Effector CD8-positive, alpha-beta T cell (primary cell): ENCODE measurements at places on chromosomes 4 and X.
A peak's percentile ranks its signal among the peaks of the same experiment; 100 is the strongest.

- no peak for DNase-seq
Measured at GRCh38 chr4:93157986-93158385, 670.6 kb upstream of the ATOH1 start.

- DNase-seq: no peak
Measured at GRCh38 chrX:135625995-135626394, 87.4 kb upstream of the CT45A1 start.

GRCh38 chr4:1961563-1961962, 47.2 kb downstream of the NELFA start:
- no peak for DNase-seq

DNA sequence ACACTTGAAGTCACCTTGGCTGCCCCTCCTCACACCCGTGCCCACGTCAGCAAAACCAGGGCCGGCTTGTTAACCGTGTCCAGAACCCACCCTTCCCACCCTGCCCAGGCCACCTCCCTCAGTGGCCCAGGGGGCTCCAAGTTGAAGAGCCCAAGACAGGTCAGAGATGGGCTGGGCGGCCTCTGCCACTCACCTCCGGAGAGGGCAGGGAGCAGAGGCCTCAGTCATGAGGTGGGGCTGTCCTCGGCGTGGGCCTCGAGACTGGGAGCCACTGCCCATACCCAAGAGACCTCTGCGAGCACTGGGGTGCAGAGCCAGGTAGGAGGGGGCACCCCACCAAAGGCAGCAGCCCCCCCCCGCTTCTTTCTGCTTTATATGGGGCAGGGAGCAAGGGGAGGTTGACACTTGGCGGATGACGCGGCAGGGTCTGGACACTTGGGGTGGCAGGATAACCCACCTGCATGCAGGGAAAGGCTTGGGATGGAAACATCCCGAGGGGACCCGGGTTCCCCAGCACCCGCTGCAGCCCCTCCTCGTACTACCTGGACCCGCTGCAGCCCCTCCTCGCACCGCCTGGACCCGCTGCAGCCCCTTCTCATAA, 38.0 kb upstream of the SPON2 start:
- no peak for DNase-seq

GRCh38 chrX:101395789-101396188, 5.0 kb downstream of the RPL36A start:
- no peak for DNase-seq

- no peak for DNase-seq
Measured at GRCh38 chr4:23887173-23887572, 2.7 kb downstream of the PPARGC1A start.

DNA sequence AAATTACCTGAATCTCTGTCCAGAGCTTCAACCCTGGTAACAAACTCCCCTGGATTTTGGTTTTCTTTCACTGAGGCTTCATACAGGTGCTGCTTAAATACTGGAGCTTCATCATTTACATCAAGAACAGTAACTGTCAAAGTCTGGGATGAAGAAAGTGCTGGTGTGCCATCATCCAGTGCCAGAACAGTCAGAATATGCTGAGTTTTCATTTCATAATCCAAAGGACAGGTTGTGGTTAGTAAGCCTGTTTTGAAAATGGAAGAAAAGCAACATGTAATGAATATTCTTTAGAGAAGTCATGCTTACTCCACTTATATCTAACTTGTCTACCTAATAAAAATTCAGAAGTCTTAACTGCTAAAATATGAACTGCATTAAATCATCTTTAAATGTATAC, 175.9 kb downstream of the DCHS2 start:
- no peak for DNase-seq

DNA sequence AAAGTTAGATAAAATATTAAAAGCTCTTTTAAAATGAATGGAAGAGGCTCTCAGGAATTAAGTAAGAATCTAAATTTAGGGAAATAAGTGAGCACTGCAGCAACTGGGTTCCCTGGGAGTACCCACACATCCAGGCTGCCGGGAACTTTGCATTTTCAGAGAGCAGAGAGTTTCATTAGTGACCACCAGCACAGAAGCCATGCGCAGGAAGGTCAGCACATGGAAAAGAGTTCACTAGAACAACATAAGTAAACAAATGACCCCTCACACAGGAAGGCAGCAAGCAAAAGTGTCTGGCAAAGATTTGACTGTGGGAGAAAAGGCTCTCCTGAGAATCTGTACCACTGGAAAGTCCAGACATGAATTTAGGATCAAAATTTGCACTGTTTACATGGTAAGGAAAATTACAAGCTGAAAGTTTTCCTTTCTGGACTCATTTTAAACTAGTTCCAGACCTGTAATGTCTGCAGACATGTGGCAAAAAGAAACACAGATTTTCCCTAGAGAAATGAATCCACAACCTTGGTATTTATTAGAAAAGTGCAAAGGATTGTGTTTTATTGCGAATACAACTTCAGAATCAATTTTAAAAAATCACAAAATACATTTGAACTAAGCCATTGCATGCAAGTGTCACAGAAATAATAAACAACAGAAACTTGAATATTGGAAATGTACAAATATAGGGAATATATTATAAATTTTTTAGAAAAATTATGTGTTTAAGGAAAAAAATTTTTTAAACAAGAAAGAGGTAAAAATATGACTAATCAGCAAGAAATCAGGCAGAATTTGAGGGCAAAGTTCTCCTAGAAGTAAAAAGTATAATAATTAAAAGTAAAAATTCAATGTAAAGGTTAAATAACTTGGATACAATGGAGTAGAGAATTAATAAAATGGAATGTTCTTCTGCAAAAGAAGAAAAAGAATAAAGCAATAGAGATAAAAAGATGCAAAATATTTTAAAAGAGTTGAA, 18.4 kb upstream of the MYOZ2 start:
- no peak for DNase-seq

- no peak for DNase-seq
Measured at GRCh38 chr4:128846063-128846462, 36.6 kb downstream of the JADE1 start.

- no peak for DNase-seq
Measured at GRCh38 chr4:153969542-153969941, 180.7 kb upstream of the SFRP2 start.

GRCh38 chr4:169236873-169237626, 33.7 kb downstream of the SH3RF1 start:
- DNase-seq: no peak

DNA sequence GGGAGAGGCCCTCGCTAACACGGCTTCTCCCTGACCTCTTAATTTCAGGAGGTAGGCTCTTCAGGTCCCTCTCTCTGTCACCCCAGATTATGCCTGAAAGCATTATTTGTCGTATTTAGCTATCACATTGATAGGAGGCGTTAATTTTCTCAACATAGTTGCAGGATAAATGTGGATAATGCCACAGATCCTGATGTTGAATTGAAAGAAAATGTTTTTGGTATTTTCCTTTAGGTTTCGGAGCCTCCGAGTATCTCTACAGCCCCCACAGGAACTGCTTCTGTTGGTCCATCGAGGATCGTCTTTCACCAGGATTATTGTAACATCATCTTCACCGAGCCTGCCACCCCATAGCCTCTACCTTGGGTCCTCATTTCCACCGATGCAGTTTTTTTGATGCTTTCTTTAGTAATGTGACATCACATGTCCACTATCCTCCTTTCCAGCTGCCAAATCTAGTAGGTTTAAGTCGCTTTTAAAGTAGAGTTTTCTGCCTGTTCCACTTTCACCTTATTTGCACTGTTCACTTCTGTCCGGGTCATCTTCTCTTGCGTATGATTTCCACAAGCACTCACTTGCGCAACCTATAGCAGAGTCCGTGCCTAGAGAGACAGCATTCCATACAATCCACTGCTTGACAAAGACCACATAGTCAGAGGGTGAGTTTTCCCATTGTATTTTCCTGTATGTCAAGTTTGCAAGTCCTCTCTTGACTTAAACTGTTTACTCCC, 665 bp downstream of the TIGD2 start:
- DNase-seq: no peak

- DNase-seq: no peak
Measured at GRCh38 chr4:16665942-16666551, 232.4 kb downstream of the LDB2 start.

DNA sequence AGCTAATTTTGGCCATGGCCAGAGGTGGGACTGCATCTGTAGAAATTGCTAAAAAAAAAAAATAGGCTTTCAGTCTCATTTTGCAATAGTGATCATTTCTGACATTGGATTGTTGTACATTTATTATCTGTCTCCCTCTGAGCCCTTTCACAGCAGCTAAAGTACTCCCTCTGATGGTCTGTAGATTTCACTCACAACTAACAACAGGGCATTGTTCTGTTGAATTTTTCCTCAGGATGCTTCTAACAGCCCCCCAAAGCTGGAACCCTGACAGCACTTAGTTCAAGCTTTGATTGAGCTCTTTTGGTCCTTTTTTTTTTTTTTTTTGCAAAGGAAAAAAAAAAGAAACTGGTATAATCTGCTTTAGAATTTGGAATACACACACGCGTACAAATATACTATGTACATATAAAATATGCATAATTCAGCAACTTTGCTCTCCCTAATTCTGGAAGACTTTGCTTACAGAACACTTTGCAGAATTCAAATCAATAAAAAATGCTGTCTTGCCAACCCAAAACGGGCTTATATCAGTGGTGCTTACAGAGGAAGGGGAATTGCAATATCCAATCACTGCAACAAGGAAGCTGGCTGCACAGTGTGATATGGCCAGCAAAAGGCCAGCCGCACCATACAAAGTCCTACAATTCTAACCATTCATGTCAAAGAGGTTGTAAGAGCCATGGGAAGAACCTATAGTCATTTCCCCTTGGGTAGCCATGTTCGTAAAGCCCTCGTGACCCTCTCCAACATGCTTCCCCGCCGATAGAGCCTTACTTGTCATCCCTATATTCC, 406.4 kb downstream of the SMARCA1 start:
- DNase-seq: no peak

GRCh38 chr4:100953616-100954015, 393.7 kb downstream of the PPP3CA start:
- no peak for DNase-seq

DNA sequence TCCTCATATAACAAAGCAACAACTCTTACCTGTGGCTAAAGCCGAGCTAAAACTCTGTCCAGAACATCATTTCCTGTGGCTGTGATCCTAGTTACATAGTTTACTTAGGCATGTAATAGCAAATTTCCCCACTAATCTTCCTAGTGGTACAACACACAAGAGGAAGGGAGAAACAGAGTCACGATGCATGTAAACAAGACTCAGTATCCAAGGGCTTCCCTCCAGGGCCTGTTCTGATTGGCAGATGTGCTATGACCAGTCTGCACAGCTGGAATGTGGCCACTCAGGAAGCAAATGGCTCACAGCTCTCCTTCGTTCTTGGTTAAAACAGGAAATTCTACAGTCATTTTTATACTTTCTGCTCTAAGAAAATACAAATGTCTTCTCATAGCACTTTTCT, 49.2 kb upstream of the PRSS48 start:
- DNase-seq: no peak

DNA sequence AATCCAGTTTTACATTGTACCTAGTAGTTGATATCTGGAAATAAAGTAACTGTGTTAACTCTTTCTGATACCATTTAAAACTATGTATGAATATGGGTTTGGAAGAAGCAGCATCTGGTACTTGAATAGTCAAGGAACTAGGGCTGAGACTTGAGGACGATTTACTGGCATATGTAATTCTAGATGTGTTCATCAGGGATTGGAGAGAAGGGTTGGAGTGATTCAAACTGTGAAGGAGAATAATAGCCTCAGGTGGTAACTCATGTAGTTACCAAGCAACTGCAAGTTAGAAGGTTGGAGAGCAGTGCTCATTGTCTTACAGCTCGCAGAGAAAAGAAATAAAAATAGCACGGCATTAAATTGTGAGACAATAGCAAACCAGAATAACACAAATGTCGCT, 29.5 kb upstream of the TXLNG start:
- no peak for DNase-seq

GRCh38 chr4:53809816-53810215, 218.5 kb upstream of the LNX1 start:
- DNase-seq: no peak

DNA sequence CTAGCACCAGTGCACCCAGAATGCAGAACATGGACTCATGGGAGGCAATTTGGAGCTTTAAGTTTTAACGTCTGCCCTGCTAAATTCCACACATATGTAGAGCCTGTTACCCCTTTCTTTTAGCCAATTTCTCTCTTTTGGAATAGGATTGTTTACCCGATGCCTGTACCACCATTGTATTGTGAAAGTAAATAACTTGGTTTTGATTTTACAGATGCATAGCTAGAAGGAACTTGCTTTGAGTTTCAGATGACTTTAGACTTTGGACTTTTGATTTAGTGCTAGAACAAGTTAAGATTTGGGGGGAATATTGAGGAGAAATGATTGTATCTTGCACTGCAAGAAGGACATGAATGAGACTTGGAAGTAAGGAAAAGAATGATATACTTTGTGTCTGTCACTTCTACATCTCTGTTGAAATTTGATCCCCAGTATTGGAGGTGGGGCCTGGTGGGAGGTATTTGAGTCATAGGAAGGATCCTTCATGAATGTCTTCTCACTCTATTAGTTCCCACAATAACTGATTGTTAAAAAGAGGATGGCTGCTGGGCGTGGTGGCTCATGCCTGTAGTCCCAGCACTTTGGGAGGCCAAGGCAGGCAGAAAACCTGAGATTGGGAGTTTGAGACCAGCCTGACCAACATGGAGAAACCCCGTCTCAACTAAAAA, 794.8 kb upstream of the LCORL start:
- DNase-seq: no peak

- no peak for DNase-seq
Measured at GRCh38 chrX:136163689-136164088, 16.4 kb downstream of the FHL1 start.

- DNase-seq: no peak
Measured at GRCh38 chr4:53538756-53539155, 52.5 kb downstream of the LNX1 start.

GRCh38 chr4:114284629-114285028, 305.2 kb upstream of the ARSJ start:
- no peak for DNase-seq

- no peak for DNase-seq
Measured at GRCh38 chr4:72109959-72110497, 78.2 kb downstream of the NPFFR2 start.

- no peak for DNase-seq
Measured at GRCh38 chr4:17662694-17663093, 48.3 kb downstream of the MED28 start.

DNA sequence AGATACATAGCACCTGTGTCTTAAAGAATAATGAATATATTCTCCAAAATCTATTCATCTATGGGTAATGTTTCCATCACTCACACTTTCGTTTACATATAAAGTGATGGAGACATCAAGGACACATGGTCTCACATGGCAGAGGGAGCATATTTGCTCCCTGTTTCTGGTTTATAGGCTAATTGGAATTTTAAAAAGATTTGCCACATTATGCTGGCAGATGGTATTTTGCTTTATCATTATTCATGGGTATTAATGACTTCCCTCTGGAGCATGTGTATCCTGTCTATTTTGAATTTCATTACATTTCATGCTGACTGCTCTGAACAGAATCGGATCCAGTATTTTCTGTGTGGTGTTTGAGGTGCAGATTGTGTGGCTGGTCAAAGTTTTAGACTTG, 79.0 kb downstream of the PDGFRA start:
- DNase-seq: no peak

DNA sequence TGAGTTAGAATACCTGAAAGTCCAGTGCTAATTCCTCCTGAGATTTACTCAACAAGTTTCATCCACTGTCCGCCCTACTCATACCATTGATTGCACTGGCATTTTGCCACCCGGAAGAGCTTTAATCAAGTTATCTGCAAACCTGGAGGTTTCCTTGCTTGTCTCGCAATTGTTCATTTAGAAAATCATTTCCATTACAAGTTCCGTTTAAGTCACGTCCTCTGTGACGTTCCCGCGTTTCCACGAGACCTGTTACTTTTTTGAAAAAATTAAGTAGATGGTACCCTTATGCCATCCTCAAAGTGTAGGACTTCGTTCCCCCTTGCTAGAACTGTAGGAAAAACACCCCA, 761 bp upstream of the FRYL start:
- DNase-seq: peak; percentile 15
